ENCODE measurements at places on chromosomes 4 and X.

GRCh38 chr4:128155231-128155855, 94.2 kb downstream of the LARP1B start:
- no peak for DNase-seq

DNA sequence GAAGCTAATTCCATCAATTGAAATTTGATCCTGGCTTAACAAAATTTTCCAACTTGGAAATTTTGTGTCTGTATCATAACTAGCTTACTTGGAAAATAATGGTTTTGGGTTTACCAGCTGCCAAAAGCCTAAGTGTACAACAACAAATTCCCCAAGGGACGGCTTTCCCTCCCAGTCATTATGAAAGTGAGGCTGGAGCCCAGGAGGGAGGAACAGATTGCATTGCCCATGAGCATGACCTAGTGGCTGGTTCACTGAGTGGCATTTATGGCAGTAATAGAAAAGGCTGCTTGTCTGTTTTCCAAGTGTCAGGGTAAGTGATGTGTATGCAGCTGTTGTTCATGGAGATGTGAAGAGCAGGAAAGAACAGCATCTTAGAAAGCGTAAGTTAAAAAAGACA, 70.8 kb upstream of the HHIP start:
- DNase-seq = no peak

- no peak for DNase-seq
Observed at GRCh38 chr4:10619220-10619619, 65.3 kb downstream of the CLNK start.

DNA sequence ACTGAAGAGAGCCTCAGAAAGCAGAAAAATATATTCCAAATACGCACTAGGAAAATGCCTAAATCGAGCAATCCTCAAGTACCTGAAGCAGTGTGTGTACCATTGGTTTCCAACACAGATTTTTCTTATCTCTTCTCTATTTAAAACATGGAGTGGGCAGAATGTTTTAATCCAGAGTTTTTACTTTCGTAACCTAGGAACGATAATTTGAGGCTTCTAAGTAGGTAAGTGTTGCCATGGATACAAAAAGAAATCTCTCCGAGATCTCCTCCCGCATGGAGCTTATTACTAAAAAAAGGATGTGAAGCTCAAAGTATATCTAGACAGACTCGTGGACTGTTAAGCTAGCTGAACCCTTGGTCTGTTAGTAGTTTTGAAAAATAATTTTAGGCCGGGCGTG, 23.0 kb upstream of the OTUD4 start:
- no peak for DNase-seq

- DNase-seq = no peak
Observed at GRCh38 chrX:21933077-21933476, 7.4 kb upstream of the SMS start.

DNA sequence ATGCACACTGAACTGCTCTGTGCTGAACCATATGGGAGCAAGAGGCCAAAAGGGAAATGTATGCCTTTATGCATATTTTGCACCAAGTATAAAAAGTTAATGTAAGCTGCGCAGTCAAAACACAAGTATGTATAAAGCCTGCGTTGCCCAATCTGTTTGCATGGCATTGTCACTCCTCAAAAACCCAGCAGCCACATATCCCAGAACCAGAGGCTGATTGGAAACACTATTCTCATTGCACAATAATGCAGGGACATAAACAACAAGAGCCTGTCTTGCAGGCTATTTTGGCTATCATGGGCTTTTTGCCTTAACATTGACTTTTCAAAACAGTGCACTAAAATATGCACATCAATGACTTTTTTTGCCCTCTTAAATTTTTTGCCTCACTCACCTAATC, 5.1 kb upstream of the ASB9 start:
- DNase-seq = no peak

GRCh38 chr4:44438687-44439086, 9.9 kb downstream of the KCTD8 start:
- no peak for DNase-seq

GRCh38 chr4:43990963-43991362, 457.6 kb downstream of the KCTD8 start:
- DNase-seq = no peak

DNA sequence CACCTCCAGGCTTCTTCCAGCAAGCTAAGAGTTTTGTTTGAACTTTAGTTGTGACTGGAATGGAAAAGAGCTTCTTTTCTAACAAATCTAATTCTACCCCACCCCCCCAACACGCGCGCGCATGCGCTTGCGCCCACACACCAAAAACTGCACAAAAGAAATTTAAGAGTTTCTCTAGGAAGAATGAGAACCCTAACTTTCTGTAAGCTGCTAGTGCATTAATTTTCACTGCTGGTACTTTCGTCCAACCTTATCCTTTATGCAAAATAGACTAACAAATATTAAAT, 9.0 kb upstream of the INTU start:
- no peak for DNase-seq

DNA sequence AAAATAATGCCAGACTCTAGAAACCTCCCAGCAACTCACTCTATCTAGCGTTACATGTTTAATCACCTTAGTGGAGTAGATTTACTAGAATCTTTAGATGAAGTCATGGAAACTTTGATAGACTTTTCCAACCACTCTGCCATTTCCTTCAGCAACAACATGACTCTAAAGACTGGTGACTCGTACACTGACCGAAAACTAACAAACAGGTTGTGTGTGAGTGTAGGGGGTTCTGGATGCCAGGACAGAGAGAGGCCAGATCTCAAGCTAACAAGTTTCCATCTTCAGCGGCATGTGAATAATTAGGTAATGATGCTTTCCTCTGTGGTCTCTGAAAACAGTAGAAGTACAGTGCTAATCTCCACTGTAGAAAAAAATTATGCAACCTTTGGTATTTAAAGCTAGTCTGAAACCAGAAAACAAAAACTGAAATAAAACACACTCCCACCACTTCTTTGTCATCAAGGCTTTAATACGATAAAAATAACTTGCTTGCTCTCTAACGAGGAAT, 286.4 kb downstream of the PRDM5 start:
- DNase-seq = no peak

GRCh38 chr4:137614491-137614890, 82.2 kb upstream of the PCDH18 start:
- no peak for DNase-seq

GRCh38 chrX:20531667-20532066, 265.0 kb upstream of the RPS6KA3 start:
- no peak for DNase-seq

GRCh38 chrX:132491191-132491590, 2.4 kb upstream of the MBNL3 start:
- no peak for DNase-seq

- DNase-seq = no peak
Observed at GRCh38 chr4:141569141-141569540, 67.2 kb upstream of the IL15 start.

DNA sequence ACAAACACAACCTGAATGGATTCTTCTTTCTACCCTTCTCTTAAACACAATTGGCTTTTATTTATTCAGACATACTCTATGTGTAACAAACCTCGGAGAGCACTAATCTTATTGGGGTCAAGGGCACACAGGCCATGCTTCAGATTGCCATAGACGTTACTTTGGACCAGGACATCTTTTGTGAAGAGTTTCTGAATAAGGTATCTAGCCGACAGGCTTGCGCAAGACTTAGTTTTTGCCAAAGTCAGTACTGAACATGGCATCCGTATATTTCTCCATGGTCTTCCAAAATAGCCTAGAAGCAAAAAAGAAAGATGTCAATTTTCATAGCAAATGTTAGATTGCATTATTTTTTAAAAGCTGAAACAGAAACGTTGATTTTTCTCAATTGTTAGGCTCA, 49.8 kb downstream of the BEND2 start:
- no peak for DNase-seq

GRCh38 chr4:156746111-156746510, 225.5 kb downstream of the PDGFC start:
- DNase-seq = no peak

DNA sequence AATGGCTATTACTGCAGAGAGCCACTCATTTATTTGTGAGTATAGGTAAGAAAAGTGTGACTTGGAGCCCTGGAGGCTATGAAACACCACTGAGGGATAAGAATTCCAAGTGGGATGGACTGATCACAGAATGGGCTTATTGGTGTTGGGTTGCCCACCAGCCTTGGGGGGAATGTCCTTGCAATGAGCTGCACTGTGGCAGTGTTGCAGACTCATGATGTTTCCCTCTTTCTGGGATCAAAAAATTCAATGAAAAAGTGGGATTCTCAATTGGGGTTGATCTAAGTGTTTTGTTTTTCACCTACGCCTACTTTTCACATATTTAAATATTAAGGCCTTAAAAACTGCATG, 1024.5 kb upstream of the PCDH10 start:
- DNase-seq = no peak

DNA sequence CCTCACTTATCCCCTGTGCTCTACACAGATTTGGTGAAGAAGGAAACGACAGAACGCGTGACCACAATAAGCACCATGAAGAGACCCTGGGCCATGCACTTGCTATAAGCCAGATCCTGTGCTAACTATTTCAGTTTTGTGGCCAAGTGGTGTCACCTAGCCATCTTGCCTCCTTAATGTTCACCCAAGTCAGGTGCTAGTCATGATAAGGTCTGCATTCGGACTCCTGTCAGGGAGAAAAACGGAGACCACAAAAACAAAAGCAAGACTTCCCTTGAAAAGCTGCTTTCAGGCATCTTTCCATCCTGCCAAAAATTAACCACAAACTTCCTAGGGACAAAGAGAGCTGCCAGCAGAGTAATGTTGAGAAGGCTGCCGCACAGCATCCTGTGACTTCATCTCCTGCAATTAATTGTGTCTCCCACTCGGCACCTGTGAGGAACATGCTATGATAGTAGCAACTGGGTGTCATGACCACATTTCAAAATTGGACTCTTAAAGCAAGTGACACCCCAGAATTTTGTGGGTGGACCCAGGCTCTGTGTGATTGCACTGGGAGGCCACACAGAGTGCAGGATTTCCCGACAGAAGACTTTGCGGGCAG, 8.8 kb upstream of the IDS start:
- no peak for DNase-seq
